Right lobe of liver (tissue), 6 donors: ENCODE measurements at places on chromosomes 6 and 20.

GRCh38 chr6:41836660-41837052, 49.2 kb downstream of the TOMM6 start:
- DNase-seq: no peak

DNA sequence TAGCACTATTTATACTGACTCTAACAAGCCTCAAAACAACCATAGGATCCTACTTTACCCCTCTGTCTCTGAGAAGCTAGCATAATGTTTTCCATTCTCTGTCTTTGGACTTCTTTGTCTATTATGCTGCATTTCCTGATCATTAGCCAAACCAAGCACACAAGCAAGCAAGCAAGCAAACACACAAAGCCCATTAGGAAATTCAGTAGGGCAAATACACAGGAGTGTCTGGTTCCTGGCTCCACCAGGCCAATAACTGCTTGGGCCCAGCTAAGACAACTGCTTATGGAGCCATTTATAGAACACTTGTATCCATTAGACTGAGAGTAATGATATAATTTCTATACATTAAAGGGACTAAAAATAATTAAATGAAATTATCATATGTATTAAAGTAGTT, 952.9 kb upstream of the EPHA7 start:
- no peak for DNase-seq

- DNase-seq: no peak
Measured at GRCh38 chr6:80250391-80250997, 144.0 kb downstream of the BCKDHB start.

DNA sequence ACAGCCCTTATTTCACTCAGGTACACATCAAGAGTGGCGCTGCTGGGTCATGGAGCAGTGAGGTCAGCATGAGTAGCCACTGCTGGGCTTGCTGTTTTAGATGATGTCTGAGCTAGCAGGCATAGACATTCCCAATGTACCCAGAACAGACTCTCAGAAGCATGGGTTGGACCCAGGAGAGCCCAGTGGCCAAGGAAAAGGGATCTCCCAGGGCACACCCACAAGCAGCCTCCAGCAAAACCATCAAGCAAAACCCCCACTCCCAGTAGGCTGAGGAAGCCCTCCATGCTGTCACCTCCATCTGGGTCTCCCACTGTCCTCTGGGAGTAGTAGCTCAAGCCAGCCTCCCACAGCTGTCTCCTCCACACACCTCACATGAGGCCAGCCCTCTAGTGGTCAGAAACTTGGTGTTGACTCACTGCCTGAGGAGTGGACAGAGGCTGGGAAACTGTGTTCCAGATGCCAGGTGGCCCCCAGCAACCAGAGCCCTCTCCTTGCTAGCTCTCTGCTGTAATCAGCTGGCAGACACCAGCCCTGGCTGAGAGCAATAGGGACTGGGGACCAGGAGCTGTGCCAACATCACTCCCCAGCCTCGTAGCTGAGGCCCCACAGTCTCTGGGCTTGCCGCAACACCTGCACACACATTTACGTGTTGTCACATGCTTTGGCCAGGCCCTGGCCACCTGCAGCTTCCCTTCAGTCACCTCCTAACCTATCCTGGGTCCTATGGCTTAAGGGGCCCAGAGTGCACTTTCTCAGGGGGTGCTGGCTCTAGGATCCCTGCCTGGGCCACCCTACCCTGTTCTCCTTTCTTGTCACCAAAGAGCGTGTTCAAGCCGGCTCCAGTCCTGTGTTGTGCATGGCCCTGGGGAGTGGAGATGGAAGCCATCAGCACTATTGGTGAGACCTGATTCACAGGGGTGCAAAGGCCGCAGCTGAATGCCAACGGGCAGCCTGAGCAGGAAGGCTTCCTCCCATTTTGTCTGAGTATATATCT, 1.9 kb upstream of the AP5S1 start:
- peak; percentile 82 for DNase-seq

- DNase-seq: no peak
Measured at GRCh38 chr6:149964308-149965193, 808 bp downstream of the ULBP1 start.

GRCh38 chr6:108002365-108003221, 44.6 kb upstream of the SEC63 start:
- peak; percentile 55 for DNase-seq

- DNase-seq: peak; percentile 76
Measured at GRCh38 chr6:93419304-93420162, at the start of gene EPHA7. EPHA7 (minus strand) TSS chr6:93419559; CDS start chr6:93419341, 218 bp downstream.

DNA sequence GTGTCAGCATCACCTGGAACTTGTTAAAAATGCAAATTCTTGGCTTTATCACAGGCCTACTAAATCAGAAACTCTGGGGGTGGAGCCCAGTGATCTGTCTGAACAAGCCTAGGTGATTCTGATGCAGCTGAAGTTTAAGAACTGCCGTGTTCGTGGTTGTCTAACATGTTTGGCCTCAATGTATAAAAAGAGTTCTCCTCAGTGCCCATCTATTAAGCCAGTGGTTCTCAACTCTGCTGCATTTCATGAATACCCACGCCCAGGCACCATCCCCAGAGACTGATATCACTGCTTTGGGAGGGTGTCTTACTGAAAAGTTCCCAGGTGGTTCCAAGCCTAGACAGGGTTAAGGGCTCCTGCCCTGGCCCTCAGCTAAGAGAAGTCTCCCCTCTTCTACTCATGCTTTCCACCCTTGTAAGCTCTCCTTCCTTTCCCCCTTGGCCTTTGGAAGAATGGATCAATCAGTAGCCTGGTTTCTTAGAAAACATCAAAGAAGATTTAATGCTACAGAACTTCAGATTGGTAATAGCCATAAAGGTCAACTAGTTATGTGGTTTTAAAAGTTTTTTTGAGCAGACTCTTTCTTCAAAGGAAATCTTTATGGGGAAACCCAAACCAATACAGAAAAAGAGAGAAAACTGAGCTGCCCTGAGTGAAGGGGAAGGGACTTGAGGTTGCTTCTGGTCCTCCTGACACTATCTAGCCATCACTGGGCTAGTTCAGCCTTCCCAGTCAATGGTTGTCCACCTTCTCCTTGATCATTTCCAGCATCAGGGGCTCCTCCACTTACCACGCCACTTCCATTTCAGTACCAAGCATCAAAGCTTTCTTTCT, 38.9 kb upstream of the TNFAIP3 start:
- no peak for DNase-seq

DNA sequence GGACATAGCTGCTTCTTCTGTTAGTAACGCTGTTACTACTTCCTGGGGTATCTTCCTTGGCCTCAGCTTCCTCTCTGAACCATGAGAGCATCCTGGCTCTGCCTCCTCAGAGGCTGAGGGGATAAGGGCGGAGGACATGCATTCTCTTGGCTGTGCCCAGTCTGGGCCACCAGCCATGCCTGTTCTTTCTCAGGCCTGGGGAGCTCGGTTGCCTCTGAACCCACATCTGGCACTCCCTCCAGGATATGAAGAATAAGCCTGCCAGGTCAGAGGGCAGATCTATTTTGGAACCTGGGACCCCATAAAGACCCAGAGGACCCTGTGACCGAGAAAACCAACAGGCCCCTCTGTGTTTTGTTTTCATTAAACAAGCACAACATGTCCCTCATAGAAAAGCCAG, 6.6 kb upstream of the ANGPT4 start:
- no peak for DNase-seq

DNA sequence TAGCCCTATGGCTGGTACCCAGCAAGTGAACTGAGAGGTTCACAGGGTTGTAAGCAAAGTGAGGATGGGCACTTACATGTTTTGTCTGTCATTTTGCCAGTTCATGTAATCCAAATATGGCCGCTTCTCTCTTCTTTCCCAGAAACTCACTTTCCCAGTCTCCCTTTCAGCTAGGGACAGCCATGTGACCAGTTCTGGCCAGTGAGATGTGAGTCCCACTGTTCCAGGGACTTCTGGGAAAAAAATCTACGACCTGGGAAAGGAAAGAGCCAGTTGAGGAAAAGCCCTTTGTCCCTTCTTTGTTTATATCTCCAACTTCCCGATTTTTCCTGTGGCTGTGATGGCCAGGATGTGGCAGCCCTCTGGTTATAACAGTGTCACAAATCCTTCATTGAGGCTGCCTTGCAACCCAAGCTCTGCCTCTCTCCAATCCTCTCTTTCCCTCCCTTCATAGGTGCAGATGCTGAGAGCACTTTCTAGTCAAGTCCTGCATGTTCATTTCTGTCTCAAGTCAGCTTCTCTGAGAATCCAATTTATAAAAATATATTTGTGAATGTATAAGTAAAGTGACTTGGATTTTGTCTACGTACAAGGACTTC, 148.6 kb upstream of the ZFP64 start:
- DNase-seq: no peak
